ENCODE measurements at places on chromosomes 5 and 9.

DNA sequence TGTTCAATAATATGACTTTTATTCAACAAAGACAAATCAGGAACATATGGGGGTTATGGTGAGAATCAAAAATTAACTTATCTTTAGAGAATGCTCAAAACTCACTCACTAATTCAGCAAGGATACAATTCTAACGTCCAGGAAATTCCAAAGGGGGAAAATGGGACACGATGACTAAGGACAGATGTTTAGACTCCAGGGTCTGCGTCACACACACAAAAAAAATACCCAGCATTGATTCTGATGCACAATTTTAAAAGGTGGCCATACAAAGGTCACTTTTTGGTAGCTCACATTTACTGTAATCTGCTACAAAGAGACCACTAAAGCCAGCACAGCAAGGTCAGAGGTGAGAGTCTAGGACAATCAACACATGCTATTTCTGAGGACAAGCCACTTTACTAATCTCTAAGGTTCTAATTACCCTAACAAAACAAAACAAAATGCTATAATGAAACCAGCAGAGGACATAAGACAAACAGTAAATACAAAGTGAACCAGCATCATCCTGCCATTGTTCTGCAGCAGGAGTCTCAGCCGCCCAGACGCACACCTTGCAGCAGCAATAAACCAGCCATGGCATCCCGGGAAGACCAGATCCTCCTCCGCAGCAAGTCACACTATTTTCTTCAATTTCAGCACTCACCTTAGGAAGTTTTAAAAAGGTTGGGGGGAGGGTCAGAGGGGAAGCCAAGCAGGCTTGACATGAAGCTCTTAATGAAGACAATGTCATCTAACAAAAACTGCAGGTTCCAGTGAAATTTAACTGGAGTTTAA lies 57.8 kb downstream of the TTC39B start:
- DNase-seq, result no peak

DNA sequence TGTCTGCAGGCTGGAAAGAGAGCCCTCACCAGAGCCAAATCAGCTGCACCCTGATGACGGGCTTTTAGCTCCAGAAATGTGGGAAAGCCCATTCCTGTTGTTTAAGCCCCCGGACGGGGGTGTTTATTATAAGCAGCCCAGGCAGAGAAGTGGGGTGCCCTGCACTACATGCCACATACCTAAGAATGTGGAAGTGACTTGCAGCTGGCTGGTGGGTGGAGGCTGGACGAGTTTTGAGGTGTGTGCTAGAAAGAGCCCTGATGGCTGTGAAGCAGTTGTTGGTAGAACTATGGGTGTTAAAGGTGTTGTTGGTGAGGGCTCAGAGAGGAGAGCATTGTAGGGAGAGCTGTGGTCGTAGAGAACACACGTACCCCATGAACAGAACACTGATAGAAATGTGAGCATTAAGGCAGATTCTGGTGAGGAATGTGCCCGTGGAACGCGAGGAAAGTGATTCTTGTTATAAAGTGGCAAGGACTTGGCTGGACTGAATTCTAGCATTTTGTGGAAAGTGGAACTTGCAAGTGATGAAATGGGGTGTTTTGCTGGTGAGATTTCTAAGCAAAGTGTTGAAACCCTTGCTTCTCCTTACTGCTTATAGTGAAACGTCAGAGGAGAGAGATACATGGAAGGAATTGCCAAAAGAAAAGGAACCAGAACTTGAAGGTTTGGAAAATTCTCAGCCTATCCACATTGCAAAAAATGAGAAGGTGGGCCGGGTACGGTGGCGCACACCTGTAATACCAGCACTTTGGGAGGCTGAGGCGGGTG lies 38.9 kb downstream of the AHRR start:
- no peak for DNase-seq

DNA sequence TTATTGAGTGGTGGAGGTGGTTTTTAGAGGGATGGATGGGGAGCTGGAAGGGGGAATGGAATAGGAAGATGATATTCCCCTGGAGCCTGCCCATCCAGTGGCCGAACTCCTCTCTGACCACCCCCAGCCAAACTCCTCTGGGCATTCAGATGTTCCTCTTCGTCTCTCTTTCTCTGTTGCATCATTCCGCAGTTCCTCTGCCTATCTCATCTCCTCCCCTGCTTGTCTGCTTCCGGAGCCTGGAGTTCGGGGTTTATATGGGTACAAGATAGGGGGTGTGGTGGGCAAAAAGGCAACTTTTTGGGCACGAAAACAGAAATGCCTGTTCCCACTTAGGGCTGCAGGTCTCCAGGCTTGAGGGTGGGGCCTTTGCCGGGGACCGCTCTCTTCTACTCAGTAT lies 12.2 kb upstream of the CDK5RAP2 start:
- DNase-seq, result no peak

- no peak for DNase-seq
Measured at GRCh38 chr9:441126-441525, 226.5 kb downstream of the DOCK8 start.

GRCh38 chr9:35868933-35869332 lies 1.3 kb downstream of the OR13J1 start:
- DNase-seq, result no peak

DNA sequence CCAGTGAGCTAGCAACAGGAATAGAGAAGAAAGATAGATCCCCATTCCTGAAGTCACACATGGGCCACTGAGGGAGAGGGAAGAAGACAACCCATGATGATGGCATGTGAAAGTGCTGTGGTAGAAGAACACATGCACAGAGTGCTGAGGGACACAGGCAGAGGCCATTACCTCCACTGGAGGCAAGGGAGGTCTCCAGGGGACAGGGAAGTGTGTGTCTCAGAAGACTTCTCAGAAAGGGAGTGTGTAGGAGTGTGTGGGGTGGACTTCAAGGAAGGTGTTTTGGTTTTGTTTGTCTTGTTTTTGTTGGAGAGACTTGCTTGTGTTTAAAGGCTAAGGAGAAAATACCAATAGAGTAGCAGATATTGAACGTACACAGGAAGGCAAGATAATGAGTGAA lies 77.0 kb upstream of the SMARCA2 start:
- DNase-seq, result no peak

GRCh38 chr9:18922161-18922885 lies 110.7 kb downstream of the SAXO1 start:
- no peak for DNase-seq

DNA sequence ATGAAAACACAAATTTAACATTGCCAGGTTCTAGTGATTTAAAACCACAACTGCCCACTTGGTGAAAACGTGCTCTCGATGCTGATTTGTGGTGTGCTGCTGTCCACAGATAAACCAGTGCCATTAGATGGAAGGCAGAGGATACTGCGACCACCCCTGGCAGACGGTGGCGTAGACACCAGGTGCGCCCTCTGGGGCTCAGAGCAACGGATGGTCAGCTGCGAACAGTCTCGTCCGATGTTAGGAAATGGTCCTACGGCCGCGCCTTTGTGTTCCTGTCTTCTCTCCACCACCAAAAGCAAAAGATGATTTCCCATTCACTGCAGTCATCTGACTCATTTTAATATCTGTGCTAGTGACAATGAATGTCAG lies 43.2 kb downstream of the UBE2QL1 start:
- no peak for DNase-seq

Measured in RPMI8226 (cell line).